ENCODE measurements at places on chromosomes 16 and 17.

DNA sequence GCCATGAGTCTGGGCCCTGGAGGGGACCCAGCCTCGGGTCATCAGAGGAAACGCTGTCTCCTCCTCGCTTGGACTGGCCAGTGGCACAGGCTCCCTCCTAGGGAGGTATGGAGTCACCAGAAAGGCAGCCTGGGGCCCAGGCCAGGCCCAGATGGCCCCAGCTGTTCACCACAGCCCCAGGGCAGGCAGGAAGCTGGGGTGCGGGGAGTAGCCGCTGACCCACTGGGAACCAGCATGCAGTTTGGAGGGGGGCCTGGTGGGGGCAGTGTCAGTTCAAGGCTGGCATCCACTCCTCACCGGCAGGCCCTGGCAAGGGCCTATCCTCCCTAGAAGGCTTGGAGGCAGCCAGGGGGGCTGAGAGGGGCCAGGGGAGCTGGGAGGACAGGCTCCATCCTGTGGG, 48.8 kb downstream of the SDK2 start:
- DNase-seq = no peak

DNA sequence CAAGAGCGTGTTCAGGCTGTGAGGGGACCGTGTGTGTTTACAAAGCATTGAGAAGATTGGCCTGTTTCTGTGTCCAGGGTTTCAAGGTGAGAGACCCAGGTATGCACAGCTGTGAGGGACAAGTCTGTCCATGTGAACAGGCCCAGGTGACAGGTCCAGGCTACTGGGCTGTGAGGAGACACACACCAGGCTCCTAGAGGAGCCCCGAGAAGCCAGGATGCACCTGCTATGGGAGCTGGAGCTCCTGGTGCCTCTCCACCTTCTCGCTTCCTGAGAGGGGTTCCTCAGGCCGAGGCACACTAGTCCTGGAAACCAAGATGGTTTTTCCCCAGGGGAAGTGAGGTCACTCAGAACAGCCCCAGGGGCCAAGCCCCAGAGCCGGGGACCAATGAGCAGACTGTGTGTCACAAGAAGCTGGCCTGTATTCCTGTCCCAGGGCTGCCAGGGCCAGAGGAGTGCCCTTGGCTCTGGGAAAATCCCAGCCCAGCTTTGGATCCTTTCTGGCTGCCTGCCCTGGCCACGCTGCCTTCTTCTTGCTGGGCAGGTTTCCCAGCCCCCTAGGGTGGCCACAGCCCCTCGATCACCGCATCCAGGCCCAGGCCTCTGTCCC, 153.4 kb upstream of the PLCG2 start:
- no peak for DNase-seq

DNA sequence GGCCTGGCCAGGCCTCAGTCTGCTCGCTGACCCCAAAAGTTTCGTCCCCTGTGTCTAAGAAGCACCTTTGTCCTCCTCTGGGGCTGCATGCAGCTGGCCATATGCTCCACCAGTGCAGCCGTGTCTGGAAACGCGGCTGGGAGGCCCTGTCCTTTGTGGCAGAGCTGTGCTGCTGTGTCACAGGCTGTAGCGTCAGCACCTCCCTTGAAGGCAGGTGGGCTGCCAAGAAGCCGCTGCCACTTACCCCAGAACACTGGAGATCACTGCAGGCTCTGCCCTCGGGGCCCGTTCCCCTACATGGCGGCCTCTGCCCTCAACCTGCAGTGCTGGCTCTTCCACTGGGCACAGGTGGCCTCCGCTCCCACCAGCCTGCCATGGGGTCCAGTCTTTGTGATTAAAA, 15.7 kb upstream of the MC1R start:
- DNase-seq = no peak

GRCh38 chr17:4710693-4711634, 532 bp downstream of the ARRB2 start:
- no peak for DNase-seq

DNA sequence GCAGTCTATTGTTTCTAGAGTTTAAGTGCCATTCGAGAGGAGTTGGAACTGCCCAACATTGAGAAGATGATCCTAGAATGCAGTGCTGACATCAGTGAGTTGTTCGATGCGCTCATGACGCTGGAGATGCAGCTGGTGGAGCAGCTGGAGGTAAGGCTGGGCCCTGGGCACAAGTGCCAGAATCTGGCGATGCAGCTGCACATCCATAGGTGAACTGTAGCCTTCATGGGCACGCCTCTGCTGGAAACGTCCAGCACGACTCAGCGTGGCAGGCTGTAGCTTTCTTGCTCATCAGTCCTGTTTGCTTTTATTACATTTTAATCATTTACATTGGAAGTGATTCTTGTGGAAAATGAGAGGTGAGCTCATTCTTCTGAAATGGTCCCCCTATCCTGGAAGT, 31.7 kb downstream of the DRC3 start:
- DNase-seq = no peak

DNA sequence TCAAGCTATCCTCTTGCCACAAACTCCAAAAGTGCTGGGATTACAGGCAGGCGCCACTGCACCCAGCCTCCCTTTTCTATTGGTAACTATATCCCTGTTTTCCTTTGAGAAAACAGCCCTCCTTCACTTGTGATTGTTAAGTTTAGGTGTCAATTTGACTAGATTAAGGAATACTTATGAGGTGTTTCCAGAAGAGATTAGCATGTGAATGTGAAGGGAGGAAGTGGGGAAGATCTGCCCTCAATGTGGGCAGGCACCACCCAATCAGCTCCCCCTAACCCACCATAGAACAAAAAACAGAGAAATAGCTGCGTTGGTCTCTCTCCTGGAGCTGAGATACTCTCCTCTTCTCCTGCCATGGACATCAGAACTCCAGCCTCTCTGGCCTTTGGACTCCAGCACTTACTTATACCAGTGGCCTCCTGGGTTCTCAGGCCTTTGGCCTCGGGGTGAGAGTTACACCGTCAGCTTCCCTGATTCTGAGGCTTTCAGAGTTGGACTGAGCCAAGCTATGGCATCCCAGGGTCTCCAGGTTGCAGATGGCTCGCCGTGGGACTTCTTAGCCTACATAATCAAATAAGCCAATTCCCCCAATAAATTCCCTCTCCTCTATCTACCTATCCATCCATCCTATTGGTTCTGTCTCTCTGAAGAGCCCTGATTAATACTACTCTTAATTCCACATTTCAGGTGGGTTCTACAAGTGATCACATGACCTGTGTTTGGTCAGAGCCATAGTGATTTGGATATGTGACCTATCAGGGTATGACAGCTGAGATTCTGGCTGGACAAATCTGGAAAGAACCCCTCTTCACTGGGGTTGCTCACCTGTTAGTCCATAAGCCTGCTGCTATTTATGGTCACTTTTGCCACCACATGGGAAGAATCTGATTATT, 12.0 kb upstream of the STAT3 start:
- DNase-seq = no peak

DNA sequence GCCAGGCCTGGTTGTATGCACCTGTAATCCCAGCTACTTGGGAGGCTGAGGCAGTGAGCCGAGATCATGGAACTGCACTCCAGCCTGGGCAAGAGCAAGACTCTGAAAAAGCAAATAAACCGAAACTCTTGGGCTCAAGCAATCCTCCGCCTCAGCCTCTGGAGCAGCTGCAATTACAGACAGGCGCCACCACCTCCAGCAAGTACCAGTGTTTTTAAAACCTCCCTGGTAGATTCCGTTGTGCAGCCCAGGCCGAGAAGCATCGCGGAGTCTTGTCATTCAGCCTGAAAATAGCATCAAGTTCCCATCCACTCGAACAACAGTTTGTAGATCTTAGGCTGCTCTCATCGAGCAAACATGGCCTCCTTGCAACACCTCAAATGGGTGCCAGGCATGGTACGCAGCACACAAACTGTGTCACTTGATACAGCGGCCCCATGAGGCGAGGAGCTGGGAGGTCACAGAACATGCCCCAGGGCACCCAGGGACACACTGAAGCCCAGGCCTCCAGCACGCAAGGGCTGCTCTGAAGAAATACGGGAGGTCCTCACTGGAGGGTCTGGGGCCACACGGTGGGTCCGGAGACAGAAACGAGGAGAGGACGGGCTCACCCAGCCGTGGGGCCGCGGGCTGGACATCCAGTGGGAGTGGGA, 18.1 kb downstream of the TMC6 start:
- DNase-seq = no peak

GRCh38 chr17:31738488-31738887, 120.6 kb downstream of the COPRS start:
- no peak for DNase-seq

- DNase-seq = no peak
These were observed 146.4 kb downstream of the SOCS1 start for GRCh38 chr16:11109566-11109965.

DNA sequence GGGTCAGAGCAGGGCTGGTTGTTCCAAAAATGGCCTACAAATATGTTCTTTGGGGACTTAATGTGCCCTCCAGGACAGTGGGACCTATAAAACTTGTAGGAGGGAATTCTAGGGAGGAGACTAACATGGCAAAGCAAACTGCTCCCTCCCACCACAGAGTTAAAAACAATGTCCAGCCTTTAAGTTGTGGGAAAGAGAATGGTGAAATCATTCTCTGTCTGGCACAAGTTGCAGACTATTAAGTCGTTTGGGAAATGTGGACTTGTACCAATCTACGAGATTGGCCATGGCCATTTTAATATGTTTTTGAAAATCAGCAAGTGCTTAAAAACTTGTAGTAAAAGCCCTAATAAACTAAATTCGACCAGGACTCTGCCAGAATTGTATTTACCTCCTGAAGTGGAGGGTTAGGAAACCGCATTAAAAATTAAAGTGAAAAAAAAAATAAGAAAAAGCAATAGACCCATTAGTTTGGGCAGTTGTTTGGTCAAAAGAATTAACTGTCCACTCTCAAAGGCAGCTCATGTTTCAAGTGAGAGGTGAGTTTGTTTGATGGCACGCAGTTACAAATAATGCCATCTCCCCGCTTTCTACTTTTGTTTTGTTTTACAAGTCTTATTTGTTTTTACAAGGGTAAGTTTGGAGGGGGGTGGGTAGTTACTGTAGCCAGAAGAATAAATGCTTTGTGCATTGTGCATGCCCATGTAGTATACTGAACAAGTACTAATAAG, 32.4 kb downstream of the ANKFN1 start:
- DNase-seq = no peak

- no peak for DNase-seq
These were observed 6.1 kb upstream of the ALDH3A2 start for GRCh38 chr17:19642373-19642893.

DNA sequence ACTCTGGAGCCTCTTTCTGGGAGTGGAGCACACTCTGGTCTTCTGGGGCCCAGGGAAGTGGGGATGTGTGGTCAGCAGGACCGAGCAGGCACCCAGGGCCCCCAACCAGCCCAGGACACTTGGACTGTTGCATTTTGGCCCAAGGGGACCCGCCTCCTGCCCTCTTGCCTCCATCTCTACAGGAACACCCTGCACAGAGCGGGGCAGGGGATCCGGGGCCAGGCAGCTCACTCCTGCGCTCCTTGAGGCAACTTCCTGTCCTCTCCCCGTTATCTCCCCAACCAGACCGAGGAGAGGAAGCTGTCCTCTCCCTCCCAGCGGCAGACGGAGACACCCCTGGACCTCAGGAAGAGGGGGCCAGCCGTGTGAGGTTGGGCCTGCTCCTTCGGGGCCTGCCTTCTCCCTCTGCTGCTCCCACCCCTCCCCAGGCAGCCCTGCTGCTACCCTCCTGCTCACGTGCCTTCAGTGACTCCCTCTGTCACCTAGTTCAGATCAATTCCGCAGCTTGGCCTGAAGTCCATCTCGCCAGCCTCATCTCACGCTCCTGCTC, 10.0 kb upstream of the ATP2A3 start:
- DNase-seq = no peak

GRCh38 chr17:49795372-49795771, 6.9 kb downstream of the KAT7 start:
- no peak for DNase-seq

GRCh38 chr17:44049294-44050060, 17.0 kb downstream of the LSM12 start:
- DNase-seq = no peak

- DNase-seq = no peak
These were observed 26.9 kb upstream of the TENT4B start for GRCh38 chr16:50126183-50126582.

- DNase-seq = no peak
These were observed 15.6 kb downstream of the NLRC3 start for GRCh38 chr16:3561626-3562025.

- peak; percentile 91 for DNase-seq
These were observed 255.6 kb downstream of the HS3ST3A1 start for GRCh38 chr17:13346081-13346533.

- no peak for DNase-seq
These were observed 10.6 kb downstream of the KSR1 start for GRCh38 chr17:27466743-27467375.

DNA sequence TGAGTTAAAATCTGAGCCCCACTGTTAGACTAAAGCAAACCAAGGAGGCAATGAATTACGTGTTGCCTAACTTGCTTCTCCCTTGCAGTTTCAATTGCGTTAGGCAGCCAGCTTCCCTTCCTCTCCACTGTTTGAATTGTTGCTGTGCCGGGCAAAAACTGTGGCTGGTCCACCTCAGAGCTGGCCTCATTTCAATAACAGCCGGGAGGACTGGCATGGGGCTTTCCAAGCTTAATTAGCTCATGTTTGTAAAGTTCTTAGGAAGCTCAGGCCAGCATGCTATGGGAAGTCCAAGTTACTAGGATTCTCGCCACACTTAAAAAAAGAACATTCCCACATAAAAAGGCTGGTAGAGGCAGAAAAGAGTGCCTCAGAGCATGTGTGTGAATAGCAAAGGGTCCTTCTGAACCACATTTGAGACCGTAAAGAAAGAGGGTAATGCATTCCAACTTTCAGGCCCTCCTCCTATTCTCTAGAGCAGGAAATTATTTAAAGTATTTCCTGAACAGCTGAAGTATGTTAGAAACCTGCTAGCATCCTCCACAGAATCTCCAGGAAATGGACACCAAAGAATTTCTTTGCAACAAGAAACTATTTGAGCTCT, 79.0 kb upstream of the SMURF2 start:
- DNase-seq = peak; percentile 45

DNA sequence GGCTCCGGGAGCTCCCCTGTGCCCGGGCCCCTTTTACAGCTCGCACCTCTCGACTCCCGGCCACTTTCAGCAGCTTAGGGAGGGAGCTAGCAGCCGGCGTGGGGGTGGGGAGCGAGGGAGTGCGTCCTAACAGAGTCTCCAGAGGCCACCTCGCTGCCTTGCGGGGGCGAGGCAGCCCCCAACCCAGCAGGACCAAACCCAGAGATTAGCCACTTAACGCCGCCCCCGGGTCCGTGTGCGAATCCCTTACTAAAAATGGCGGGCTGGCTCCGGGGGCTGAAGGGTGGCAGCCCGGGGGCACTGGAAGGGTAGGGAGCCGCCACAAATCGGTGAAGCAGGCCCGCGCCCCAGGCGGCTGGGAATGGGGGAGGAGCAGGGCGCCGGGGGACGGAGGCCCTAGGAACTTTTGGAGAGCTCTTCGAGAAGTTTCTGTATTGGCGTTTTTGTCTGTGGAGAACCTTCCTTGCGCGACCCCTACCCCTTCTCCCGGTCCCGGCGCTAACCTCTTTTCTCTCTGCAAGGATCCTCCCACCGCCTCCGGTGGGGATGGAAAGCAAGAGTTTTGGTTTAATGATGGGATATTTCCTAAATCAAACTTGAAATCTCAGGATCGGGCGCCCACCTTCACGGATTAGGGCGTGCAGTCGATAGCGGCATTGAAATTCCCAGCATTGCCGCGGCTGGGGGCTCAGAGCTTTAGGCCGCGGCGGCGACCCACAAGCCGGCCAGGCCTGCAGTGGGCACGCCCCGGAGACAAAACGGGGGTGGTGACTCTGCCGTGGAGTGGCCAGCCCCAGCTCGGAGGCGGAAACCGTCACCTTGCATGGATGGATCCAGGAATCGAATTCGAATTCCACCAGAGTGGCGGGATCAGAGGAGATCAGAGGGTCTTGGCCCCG, 793 bp upstream of the IRX3 start:
- DNase-seq = no peak

Data from fibroblast of skin of left quadriceps (primary cell).